ENCODE measurements at places on chromosomes 3 and 15.

DNA sequence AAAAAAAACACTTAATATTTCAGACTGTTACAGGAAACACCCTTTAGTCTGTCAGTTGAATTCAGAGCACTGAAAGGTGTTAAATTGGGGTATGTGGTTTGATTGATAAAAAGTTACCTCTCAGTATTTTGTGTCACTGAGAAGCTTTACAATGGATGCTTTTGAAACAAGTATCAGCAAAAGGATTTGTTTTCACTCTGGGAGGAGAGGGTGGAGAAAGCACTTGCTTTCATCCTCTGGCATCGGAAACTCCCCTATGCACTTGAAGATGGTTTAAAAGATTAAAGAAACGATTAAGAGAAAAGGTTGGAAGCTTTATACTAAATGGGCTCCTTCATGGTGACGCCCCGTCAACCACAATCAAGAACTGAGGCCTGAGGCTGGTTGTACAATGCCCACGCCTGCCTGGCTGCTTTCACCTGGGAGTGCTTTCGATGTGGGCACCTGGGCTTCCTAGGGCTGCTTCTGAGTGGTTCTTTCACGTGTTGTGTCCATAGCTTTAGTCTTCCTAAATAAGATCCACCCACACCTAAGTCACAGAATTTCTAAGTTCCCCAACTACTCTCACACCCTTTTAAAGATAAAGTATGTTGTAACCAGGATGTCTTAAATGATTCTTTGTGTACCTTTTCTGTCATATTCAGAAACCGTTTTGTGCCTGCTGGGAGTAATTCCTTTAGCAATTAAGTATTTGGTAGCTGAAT lies 17.9 kb downstream of the TMEM43 start:
- no peak for DNase-seq

- no peak for DNase-seq
Observed at GRCh38 chr3:30628205-30628900, 22.0 kb downstream of the TGFBR2 start.

DNA sequence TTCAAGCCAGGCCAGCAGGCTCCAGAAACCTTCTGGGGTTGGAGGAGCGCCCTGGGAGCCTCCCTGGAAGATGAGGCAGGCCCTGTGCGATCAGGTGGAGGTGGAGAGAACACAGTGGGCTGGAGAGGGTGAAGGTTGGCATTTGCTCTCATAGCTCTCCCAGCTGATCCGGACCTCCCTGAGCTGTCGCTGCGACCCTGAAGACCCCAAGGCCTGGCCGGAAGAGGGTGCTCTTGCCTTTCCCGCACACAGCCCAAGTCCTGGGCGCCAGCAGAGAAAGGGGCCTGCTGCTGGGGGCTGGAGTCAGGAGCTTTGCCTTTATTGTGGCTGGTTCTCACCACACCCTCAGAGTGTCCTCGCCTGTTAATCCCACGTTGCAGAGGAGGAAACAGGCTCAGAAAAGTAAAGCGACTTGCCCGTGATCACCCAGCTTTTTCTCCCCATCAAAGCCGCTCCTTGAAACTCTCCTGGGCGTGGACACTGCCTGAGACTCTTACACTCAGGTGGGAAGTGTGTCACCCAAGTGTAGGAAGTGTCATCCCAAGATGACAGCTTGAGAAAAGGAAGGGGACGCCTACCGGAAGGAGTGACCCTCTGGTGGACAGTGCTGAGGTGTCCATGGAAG lies 8.6 kb upstream of the RPL29 start:
- DNase-seq: no peak

- DNase-seq: no peak
Observed at GRCh38 chr3:14988988-14989394, 41.6 kb downstream of the NR2C2 start.

- no peak for DNase-seq
Observed at GRCh38 chr3:106850437-106850836, 526.8 kb upstream of the CCDC54 start.

DNA sequence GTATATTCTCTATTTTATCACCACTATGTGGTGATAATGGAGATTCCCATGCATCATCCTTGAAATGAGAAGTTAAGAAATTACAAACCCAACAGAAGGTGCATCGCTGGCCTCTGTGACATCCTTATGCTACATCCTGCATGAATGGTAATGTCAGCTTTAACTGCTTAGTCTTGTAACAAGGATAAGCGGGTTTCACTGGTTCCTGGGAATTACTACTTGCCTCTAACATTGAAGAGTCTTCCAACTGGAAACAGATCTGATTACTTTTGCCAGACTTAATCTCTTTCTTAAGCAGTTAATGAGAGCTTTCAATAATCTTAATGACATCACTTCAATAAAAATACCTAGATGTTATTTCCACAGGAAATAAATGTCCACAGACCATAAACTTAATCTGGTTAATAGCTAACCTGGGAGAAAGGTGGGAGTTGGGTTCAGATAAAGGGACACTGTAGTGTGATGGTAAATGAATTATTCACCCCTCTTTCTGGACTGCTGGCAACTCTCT lies 44.0 kb downstream of the FMN1 start:
- no peak for DNase-seq

DNA sequence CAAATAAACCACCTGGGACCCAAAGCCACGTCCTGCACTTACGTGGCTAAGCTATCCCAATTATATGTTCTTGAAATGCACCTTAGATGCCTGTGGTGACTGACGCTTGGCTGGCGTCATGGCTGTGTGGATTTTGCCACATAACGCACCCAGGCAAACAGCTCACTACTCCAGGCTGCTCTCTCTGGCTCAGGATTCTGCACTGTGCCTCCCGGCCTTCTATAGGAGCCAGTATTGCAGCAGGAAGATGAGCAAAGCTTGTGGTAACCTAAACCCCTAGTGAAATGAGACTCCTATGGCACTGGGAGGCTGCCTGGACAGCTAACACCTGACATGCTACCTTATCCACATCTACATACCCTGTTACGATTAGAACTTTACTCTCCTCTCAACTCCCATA lies 179.3 kb downstream of the THRB start:
- DNase-seq: no peak

DNA sequence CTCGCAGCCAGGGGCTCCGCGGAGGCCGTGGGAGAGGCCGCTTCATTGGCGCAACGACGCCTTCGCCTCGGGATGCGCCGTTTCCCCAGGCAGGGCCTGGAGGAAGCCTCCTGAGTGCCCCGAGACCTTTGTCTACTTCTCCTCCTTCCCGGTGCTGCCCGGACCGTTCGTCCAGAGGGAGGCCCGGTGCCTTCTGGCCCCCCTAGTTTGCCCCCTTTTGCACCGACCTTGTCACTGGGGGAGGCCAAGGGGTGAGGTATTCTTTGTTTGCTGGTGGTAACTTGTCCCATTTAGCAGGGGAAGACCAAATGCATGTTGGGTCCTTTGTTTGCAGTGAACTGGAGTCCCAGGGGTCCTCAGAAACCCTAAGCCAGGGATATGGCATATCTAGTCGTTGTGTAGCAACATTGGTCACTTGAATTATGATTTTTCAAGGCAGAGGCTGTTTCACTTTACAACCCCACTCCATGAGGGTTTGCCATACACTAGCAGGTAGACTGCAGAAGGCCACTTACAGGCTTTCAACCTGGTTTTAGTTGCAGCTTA lies 615 bp downstream of the DHX30 start:
- no peak for DNase-seq

- no peak for DNase-seq
Observed at GRCh38 chr3:165233501-165234195, 37.5 kb upstream of the SLITRK3 start.

DNA sequence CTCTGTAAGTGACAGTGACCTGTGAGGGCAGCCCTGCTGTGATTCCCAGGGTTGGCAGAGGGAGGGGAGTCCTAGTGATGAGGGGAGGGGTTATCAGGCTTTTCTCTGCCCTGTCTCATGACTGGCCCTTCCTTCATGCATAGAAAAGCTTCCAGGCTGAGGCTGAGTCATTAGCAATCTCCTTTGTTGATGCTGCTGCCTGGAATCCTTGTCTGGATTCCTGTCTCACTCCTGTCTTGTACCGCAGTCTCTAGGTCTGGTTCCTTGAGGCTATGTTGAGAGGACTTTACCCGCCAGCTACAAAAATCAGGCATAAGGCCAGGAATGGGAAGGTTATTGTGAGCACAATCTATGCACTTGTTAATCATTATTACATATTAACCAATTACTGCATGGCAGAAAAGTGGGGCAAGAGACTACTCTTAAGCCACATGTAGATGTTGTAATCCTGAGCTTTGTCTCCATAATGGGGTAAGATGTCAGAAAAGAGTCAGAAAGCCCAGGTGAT lies 7.2 kb downstream of the KLHL6 start:
- no peak for DNase-seq

DNA sequence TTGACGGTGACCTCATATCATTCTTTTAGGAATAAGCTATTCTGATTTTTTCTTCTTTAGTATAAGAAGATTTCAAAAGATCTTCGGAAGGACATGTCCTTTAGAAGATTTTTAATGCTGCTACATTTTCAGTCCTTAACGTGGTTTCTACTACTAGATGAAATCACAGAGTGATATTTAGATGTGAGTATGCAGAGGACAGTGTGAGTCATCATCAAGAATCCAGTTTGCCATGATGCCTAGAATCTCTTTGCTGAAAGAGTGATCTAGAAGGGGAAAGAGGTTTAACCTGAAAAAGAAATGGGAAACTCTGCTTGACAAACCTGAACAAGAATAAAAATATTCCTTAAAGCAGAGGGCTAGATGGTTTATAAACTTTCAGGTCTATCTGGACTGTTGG lies 43.2 kb downstream of the SLC7A14 start:
- no peak for DNase-seq

DNA sequence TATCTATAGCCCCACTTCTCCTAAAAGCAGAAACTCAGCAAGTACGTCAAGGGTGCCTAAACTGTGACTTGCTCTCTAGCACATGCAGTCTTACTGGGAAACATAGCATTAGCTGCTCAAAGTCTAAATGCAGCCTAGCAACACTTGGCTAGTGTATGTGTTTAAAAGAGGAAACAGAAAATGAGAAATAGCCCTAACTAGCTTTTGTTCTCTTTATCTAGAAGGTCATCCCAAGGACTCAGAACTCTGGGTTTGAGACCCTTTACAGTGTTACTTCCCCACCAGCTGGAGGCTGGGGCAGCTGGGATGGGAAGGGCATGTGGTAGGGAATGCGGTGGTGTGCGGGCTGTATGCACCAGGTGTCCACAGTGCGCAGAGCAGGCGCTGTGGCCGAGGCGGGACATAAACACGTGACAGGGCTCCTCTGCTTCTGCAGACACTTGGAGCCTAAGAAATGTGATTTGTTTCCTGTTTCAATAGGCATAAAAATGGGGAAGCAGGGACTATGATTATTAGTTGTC lies 13.3 kb downstream of the ETV5 start:
- no peak for DNase-seq

DNA sequence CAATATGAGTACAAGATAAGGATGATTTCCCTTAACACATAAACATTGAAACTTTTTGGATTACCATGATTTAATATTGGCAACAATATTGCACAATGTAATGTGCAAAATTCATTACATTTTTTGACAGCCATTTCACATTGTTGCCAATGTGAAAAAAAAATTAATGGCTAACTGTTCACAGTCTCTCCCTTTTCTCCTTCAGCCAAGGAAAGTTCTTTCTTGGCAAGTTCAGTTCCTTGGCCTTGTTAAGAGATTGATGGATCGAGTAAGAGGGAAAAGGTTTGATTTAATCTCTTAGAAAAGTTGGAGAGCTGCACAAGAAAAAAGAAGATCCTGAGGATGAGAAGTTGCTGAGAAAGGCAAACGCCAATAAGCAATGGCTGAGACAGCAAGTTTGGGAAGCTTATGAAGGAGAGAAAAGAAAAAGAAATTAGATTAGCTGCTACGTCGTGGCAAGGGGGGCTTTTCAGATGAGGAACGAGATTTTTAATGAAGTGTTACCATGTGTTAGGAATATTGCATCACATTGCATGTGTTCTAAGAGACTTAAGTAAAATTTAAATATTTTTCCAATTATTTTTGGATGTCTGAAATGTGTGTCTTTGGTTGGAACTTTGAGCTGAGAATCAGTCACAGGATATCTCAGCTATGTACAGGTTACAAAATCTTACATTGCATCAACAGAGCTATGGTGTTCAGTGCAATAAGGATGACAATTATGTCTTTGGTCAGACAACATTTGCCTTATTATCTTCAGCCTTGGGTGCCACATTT lies 61.4 kb upstream of the ZNF280D start:
- no peak for DNase-seq

DNA sequence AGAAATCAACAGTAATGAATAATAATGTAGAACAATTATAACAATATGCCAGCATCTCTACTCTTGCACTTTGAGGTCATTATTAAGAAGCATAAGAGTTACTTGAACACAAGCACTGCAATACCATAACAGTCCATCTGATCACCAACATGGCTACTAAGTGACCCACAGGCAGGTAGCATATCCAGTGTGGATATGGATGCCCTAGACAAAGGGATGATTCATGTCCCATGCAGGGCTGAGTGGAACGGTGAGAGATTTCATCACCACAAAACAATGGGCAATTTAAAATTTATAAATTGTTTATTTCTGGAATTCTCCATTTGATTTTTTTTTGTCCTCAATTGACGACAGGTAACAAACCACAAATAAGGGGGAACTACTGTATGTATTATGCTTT lies 107.7 kb upstream of the TSC22D2 start:
- no peak for DNase-seq

DNA sequence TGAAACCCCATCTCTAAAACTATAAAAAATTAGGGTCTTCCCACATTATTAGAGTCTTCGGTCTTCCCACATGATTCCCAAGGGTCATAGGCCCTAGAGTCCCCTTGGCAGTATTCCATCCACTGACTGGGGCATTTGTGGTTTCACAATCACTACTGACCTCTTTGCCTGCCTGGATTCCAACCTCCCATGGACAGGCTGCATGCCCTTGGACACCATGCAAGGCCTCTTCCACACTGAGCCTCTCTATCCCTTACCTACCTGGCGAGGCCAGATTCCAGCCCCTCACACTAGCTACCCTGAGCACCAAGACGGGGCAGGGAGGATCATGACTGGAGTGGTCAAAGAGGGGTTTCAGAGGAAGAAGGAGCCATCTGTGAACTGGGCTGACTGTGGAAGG lies 64.4 kb downstream of the SRGAP3 start:
- DNase-seq: no peak

DNA sequence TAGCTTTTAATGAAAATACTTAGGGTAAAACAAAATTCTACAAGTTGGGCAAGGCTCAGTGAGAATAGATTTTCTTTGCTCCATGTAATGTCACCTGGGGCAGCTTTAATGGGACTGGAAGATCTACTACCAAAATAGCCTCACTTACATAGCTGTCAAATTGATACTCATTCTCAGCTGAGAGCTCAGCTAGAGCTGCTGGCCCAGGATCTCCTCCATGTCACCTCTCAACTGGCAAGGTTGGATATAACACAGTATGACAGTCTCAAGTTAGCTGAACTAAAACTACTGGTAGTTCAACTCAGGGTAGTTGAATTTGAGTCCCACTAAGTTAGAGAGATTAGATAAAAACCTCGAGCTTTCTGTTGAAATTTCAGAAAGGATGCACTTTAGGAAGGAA lies 218.5 kb upstream of the PLSCR5 start:
- no peak for DNase-seq

DNA sequence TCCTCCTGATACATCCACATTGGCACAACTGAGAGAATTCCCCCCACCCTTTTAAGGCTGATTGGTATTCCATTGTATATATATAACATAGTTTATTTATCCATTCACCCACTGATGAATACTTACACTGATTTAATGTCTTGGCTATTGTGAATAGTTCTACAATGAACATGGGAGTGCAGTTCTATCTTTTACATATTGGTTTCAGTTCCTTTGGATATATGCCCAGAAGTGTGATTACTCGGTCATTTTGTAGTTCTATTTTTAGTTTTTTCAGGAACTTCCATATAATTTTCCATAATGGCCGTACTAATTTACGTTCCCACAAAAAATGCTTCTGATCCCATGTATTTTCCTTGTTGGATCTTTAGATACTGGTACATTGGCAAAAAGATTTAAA lies 135.3 kb downstream of the FMN1 start:
- DNase-seq: no peak
